ENCODE measurements at places on chromosomes 4 and X. TPM values are rescaled to one million over a fixed set of nuclear protein-coding genes. Genes with fewer than 3 reads are reported as not detected.

DNA sequence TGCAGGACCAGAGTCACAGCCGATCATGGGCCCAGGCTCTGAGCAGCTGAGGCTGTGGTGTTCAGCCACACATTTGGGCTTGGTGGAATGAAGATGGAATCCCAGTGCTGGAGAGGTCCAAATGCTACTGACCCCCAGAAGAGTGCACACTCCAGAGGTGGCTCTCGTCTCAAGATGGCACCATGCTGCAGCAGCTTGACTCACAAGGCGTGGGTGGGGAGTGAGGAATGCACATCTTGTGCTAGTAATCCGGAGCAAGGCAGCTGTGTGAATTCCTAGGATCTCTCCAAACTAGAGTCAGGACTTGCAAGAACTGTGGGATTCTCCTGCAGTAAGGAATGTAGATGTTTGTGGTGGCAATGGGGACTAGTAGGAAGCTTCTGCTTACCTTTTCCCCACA lies 28.7 kb downstream of the RAB28 start:
- no peak for DNase-seq

TGIF2LX gene
- not detected for total RNA-seq

GRCh38 chrX:40460926-40461325 lies 119.8 kb upstream of the ATP6AP2 start:
- DNase-seq, result no peak

DNA sequence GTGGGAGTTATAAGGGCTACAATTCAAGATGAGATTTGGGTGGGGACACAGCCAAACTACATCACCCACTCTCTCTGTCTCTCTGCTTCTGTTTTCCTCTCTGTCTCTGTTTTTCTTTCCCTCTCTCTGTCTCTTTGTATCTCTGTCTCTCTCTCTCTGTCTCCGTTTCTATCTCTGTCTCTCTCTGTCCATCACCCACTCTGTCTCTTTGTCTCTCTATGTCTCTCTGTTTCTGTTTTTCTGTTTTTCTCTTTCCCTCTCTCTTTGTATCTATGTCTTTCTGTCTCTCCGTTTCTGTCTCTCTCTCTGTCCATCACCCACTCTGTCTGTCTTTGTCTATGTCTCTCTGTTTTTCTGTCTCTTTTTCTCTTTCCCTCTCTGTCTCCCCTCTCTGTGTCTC lies 25.3 kb downstream of the IL3RA start:
- DNase-seq, result no peak

GRCh38 chrX:56968980-56969379 lies 26.4 kb downstream of the SPIN3 start:
- no peak for DNase-seq

RHOXF2B gene
- not detected for total RNA-seq

GRCh38 chrX:110045421-110045820 lies 42.5 kb downstream of the TMEM164 start:
- DNase-seq, result no peak

DNA sequence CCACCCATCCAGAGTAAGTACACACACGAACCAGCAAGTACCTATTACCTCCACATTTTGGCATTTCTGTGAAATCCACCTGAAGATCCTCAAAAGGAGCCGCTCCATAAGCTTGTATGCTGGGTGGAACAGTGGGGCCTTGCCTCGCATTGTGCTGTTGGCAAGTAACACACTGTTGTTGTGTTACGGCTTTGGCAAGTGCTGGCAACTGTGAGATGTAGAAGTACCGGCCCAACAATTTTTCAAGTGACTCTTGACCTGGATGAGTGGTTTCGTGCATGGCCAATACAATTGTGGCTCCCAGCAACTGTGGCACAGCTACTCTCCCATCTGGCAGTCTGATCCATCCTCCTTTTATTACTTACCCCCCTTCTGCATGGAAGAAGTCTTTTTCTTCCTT lies 128.7 kb downstream of the CCNB3 start:
- DNase-seq, result peak; percentile 11

DNA sequence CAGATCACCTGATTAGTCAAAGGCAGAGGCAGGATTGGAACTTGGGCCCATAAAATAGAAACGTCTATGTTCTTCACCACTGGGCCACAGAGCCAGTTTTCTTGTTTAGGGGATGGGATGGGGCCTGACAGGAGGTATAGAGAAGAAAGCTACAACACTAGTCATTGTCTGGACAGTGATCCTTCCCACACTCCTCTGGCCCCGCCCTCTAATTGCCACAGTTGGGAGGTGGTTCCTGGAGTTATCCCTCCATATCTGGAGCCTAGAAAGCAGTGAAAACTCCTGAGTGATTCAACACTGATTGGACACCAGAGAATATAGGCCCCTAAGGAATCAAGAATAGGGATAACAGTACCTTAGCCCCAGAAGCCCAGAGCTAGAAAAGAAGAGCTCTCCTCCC lies 22.9 kb downstream of the RASL11B start:
- DNase-seq, result no peak

DNA sequence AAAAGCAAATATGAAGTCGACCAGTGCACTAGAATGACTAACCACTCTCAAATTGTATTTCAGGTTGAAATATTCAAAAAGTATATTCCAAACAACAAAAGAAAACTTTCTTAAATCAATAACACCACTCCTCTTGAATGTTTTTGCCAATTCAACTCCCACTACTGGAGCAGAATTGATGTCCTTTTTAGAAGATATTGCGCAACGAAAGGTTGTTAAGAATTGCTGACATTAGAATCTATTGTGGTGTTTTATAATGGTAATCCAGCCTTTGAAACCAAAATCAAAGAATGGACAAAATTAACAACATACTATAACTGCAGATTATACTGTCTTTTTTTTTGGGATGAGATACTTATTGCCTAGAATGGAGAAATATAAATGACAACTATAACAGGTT lies 331.3 kb downstream of the GRXCR1 start:
- no peak for DNase-seq

POU4F2 gene
- total RNA-seq, result not detected

DNA sequence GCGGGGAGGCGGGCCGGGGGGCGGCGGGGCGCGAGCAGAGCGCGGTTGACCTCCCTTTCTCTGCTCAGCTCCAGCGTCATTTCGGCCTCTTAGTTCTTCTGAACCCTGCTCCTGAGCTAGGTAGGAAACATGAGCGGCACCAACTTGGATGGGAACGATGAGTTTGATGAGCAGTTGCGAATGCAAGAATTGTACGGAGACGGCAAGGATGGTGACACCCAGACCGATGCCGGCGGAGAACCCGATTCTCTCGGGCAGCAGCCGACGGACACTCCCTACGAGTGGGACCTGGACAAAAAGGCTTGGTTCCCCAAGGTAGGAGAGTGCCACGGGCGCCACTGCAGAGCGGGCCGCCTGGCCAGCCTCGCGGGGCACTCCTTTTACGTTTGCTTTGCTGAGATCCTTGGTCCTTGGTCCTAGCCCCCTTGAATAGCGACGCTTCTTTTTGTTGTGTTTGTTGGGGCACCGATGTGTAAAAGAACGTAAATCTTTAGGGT lies at the start of gene HTATSF1:
HTATSF1 (plus strand) TSS at position 37 of the 497 bp plus-strand sequence; CDS start at position 130, 93 bp downstream.
- DNase-seq, result peak; percentile 57

- DNase-seq, result no peak
These were observed 511 bp upstream of the NKX6-1 start for GRCh38 chr4:84499624-84499982.

DNA sequence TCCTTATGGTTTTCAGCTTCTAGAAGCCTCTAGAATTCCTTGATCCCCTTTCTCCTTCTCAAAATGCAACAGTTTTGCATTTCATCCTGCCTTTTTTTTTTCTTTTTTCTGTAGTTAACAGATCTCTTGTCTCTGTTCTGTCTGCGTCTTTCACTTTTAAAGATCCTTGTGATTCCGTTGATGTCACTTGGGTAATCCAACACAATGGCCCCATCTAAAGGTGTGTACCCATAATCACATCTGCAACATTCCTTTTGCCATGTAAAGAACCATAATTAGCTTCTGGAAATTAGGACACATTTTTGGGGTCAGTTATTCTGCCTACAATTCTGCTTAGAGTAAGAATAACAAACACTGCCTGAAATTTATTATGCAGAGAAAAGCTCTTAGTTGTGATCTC lies 1180.9 kb upstream of the ADGRL3 start:
- no peak for DNase-seq

- no peak for DNase-seq
These were observed 91.2 kb downstream of the ARHGAP10 start for GRCh38 chr4:147823130-147823529.

DNA sequence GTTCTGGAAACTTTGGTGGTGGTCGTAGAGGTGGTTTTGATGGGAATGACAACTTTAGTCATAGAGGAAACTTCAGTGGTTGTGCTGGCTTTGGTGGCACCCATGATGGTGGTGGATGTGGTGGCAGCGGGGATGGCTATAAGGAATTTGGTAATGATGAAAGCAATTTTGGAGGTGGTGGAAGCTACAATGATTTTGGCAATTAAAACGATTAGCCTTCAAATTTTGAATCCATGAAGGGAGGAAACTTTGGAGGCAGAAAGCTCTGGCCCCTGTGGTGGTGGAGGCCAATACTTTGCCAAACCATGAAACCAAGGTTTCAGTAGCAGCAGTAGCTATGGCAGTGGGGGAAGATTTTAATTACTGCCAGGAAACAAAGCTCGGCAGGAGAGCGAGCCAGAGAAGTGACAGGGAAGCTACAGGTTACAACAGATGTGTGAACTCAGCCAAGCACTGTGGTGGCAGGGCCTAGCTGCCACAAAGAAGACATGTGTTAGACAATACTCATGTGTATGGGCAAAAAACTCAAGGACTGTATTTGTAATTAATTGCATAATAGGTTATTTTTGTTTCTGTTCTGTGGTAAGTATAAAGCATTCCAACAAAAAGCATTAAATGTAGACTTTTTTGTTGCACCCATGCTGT lies 23.2 kb upstream of the SOD3 start:
- no peak for DNase-seq

DNA sequence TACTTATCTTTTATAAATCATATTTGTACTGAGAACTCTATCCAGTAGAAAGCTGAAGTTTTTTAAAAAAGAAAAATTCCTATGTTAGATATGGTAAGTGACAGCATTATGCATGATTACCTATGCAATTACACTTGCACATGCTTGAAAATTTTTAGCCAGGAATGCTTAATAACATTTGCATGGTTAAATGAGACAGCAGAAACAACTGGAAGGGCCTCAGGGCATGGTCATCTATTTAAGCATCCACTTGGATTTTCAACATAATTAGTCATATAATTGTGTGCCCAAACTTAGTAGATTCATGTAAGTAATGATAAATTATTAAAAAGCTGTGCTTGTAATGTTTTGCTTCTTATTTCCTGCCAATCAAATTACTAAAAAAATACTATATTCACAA lies 151.9 kb downstream of the TTC29 start:
- DNase-seq, result no peak

REELD1 gene
- total RNA-seq, result 0.18 TPM

DNA sequence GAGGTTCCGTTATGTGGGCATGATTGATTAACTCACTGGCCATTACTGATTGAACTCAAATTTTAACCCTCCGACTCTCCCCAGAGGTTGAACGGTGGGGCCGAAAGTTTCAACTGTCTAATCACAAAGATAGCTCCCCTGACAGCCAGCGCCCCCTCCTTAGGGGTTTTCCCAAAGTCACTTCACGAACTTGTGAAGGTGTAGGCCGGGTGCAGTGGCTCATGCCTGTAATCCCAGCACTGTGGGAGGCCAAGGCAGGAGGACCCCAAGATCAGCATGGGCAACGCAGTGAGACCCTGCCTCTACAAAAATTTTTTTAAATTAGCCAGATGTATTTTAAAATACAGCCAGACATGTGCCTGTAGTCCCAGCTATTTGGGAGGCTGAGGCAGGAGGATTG lies 39.8 kb upstream of the RBM47 start:
- no peak for DNase-seq

- DNase-seq, result no peak
These were observed 207.3 kb downstream of the MID1IP1 start for GRCh38 chrX:39008549-39008948.

DNA sequence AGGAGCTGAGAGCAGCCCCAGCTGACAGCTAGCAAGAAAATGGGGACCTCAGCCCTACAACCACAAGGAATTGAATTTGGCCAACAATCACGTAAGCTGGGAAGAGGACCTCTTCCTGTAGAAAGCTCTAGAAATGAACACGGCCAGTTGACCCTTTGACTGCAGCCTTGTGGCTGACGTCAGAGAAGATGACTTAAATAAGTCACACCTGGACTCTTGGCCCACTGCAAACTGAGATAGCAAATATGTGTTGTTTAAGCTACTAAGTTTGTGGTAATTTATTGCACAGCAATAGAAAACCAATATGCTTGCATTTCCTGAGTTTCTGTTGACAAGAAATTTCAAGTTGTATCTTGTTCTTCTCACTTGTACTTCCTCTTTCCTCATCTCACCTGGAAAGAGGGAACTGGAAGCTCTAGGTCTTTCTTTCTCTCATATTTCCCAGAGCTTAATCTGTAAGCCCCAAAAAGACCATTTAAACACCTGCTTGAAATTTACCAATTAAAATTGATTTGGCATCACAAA lies 18.8 kb downstream of the PRKG2 start:
- no peak for DNase-seq

IL3RA gene
- total RNA-seq, result not detected

DNA sequence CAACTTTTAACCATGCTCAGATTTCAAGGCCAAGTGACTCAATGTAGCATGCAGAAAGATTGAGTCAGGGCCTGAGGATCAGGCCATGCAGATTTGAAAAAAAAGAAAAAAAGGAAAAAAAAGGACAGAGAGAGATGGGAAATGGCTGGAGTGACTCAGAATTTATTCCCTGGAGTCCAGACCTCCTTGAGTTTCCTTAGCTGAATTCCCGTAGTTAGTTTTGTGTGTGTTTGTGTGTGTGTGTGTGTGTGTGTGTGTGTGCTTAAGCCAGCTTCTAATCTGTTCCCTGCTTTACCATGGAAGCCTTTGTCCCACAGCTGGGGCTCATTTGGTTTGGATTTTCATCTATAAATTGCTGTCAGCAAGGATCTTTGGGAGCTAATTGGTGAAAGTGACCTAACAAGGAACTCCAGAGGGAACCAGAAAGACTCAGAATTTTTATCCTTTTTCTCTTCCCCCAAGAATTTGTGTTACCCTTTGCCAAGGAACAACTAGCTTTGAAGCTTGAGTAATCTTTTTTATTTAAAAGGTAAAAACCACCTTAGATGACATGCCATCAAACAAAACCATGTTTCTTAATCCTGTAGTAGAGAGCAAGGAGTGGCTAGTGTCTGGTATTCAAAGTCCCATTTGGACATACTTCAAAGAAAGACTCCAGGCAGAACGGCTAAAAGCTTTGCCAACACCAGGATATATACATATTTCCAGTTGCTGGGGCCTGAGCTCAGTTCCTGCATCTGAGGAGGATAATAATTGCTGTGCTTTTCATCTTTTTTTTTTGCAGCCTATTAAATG lies 109.0 kb upstream of the DDIT4L start:
- DNase-seq, result no peak

DNA sequence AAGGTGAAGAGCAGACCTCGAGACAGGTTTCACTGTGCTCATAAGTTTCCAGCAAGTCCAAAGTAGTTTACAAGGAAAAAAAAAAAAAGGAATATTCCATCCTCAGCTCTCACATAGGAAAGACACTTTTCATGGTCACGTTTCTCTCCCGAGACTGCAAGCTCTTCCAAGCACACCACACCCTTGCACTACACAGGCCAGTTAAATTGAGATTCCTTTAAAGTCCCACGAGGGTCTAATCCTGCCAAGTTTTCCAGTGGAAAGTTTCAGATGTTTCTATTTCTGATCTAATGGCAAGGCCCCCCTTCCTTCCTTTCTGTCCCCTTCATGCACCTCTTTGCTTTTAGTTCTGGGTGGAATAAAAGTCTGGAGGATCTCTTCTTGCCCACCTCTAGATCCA lies 67.9 kb upstream of the PCDH19 start:
- no peak for DNase-seq

ELOVL6 gene
- 19.4 TPM for total RNA-seq

YY2 gene
- 0.60 TPM for total RNA-seq

- DNase-seq, result no peak
These were observed 120.2 kb downstream of the KLHL13 start for GRCh38 chrX:117996408-117996807.

GRCh38 chr4:11051181-11051580 lies 366.6 kb upstream of the CLNK start:
- no peak for DNase-seq

All from Karpas-422 (cell line).